ENCODE measurements at places on chromosomes 1 and 21. TPM values are rescaled to one million over a fixed set of nuclear protein-coding genes. Genes with fewer than 3 reads are reported as not detected.

- DNase-seq: no peak
Observed at GRCh38 chr1:213568929-213569815, 418.6 kb upstream of the PROX1 start.

Gene DISC1
- 1.6 TPM for polyA plus RNA-seq

GRCh38 chr1:53599481-53599880, 139.5 kb downstream of the GLIS1 start:
- no peak for DNase-seq

DNA sequence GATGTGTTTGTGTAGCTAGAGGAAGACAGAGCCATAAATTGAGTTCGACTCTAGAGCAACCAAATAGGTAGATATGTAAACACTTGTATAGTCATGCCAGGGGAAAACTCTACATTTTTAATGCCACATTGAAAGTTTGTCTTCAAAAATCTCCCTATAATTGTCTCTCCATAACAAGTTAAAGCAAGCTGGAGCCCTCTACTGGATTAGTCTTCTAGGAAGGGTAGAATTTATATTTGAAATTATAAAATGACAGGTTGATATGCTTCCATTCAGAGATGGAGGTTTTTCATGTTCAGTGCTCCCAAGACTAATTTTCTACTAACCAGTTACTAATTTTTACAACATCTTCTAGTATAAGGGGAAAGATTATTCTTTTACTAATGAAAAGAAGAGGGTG, 13.1 kb upstream of the COL24A1 start:
- no peak for DNase-seq

Gene ATP1A4
- polyA plus RNA-seq: 6.2 TPM

Gene NFASC
- polyA plus RNA-seq: 9.5 TPM

DNA sequence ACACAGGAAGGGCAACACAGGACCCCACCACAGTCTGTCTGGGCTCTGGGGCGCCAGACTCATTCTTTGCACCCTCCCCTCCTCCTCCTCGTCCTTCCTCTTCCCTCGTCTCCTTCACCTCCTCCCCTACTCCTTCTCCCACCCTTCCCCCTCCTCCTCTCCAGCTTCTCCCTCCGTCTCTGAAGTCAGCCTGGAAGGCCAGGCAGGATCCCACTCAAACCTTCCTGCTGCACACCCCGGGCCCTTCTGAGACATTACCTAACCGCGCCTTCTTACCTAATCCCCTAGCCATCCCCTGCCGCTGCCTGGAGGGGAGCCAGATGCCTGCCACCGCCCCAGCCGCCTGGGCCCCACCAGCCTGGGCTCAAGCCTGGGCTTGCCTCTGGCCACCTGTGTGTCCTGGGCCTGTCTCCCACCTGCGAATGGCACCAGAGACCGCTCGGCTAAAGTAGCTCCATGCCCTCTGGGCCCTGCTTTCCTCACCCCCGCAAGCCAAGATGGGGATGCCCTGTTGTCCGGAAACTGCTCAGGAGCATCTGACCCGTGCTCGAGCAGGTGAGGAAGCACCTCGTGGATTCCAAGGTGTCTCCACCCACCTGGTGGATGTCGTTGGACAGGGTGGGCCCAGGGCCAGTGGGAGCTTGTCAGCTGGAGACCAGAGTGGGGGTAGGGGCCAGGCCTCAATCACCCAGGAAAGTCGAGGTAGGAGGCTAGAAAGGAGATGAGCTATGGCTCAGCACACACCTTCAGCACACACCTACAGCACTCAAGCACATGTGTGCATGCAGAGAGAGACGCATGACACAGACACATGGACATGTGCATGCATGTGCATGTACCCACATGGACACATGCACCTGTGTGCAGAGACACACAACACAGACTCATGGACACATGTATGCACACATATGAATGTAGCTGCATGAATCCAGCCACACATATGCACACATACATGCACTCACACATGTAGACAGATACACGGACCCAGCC, 31.9 kb downstream of the WNT9A start:
- DNase-seq: peak; percentile 52

GRCh38 chr1:191641420-191642260, 516.6 kb upstream of the RGS18 start:
- DNase-seq: no peak

DNA sequence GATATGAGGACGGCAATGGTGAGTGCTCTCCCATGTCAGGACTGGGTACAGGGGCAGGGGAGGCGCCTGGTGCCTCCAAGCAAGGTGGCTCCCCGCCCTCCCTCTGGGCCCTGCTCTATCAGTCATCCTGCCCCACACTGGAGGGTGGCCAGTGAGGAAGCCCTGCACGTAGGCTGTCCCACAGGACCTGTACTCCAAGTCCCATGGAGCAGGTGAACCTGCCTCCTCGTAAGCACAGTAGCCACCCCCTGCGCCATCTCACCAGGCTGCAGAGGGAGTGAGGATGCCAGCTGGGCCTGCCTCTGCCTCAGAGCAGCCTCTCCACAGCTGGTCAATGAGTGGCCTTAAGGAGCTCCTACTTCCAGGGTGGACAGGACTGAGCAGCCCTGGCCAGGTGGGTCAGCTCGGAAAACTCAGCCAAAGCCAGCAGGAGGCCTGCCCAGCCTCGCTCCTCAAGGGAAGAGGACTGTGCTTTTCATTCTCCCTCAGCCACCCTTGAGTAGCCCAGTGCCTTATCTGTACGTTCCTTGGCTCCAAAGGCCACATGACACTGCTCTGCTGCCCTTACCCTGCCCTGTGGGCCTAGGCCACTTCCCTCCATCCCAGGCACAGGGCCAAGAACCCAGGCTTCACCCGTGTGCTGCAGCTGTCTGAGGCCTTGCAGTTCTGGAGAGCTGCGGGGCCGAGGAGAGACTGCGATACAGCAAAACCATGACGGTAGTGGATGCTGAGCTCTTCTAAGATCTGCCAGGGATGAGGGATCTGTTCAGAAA, 39.6 kb downstream of the SLC45A1 start:
- DNase-seq: no peak

- no peak for DNase-seq
Observed at GRCh38 chr1:203592730-203593129, 33.9 kb upstream of the ATP2B4 start.

Gene ESPN
- 0.53 TPM for polyA plus RNA-seq

DNA sequence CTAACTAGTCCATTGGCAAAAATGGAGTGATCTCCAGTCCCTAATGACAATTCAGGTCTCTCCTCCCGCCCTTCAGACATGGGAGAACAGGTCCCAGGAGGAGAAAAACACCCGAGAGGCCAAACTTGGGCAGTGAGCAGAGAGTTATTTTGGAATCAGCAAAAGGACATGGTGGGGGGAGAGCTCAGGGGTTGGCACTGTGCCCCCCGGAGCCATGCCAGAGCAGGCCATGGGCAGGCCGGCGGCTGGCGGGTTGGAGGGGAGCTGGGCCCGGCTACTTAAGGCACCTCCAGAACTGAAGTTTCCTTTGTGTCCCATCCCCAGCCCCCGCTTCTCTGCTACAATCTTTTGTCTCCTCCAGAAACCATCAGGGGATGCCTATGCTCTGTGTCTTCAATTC, 7.1 kb downstream of the LGR6 start:
- DNase-seq: no peak

GRCh38 chr21:40662889-40663288, 184.1 kb downstream of the DSCAM start:
- DNase-seq: no peak

GRCh38 chr1:13593511-13594131, 10.0 kb downstream of the PDPN start:
- DNase-seq: no peak

- no peak for DNase-seq
Observed at GRCh38 chr21:38506661-38507281, 8.5 kb upstream of the ERG start.

Gene TFAP2E
- 0.58 TPM for polyA plus RNA-seq

- DNase-seq: no peak
Observed at GRCh38 chr1:151060007-151060656, at the start of gene MLLT11. TSS of gene MLLT11 (plus strand) at chr1:151060397. CDS start at chr1:151067225, 6,828 bp downstream.

Gene CDA
- polyA plus RNA-seq: 5.1 TPM

Gene PLA2G4A
- polyA plus RNA-seq: 23.3 TPM

All from urinary bladder (tissue), 4 donors.